ENCODE measurements at places on chromosomes 13 and 19. TPM values are rescaled to one million over a fixed set of nuclear protein-coding genes. Genes with fewer than 3 reads are reported as not detected.

DNA sequence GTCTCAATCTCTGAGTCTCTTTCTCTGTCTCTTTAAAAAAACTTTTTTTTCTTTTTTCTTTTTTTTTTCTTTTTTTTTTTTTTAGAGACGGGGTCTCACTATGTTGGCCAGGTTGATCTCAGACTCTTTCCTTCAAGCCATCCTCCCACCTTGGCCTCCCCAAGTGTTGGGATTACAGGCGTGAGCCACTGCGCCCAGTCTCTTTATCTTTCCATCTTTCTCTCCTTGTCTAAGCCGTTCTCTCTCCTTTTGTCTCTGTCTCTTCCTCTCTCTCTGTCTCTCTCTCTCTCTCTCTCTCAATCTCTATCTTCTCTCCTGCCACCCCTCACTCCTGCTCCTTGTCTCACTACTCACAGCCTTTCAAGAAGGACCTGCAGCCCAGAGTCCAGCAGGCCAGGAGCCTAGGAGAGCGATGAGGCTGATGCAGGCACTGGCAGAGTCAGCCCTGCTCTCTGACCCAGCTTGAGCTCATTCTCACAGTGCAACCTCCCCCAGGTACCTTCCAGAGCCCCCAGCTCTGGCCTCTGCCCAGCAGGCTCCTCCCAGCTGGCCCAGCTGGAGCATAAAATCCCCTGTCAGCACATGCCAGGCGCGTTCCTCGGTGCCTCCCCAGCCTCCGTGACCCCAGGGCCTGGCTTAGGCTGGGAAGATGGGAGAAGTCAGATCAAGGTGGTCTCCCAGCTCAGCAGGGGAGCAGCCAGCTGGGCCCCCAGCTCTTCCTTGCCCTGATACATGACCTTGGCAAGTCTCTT lies at the start of gene NPHS1:
NPHS1 (minus strand) TSS at position 476 of the 752 bp plus-strand sequence. CDS start 667 bp downstream, outside the sequence.
- peaks cover 29% of the 10 kb centered on the region for H3K27me3 ChIP-seq
- H3K27ac ChIP-seq = no peak within 1 kb of the TSS
- peaks cover 14% of the 10 kb centered on the region for H3K4me1 ChIP-seq
- no peaks in the 10 kb centered on the region for H3K36me3 ChIP-seq
- no peak for DNase-seq

DNA sequence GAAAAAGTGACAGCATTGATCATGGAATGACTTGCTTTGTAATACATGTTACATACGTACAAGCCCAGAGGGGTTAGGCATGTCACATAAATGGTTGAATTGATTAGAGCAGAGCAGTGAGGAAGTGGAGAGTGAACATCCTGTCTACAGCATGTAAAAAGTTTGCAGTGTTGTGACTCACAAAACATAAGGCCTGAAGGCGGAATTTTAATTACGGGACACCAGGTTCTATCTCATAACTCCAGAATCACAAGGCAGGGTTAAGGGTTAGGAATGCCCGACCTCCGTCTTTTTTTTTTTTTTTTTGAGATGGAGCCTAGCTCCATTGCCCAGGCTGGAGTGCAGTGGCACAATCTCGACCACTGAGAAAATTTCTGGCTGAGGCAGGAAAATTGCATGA lies 83.9 kb downstream of the MUC16 start:
- no peak for DNase-seq
- H3K27me3 ChIP-seq = no peaks in the 10 kb centered on the region
- no peak overlapping the region for H3K27ac ChIP-seq
- no peak overlapping the region for H3K4me3 ChIP-seq
- no peaks in the 10 kb centered on the region for H3K4me1 ChIP-seq
- peaks cover 1% of the 10 kb centered on the region for H3K36me3 ChIP-seq

DNA sequence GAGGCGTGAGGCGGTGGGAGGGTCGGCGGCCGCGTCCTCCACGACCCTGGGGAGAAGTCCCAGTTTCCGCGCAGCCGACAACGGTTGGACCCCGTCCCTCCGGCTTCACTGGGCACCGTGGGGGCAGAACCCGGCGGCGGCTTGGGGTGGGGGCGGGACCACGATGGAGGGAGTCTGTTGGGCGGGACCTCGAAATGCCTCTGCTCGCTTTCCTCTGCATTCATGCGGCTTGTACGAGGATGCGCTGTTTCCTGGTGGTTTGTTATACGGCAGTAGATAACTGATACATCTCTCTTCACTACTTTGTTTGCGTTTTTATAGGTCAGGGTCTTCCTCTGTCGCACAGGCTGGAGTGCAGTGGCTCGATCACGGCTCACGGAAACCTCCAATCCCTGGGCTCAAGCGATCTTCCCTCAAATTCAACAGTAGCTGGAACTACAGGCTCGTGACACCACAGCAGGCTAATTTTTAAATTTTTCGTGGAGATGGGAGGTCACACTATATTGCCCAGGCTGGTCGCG lies 24.6 kb upstream of the ZNF846 start:
- no peak for DNase-seq
- H3K36me3 ChIP-seq = peaks cover 1% of the 10 kb centered on the region
- peaks cover 26% of the 10 kb centered on the region for H3K4me1 ChIP-seq
- peak overlapping the region; percentile 76 for H3K27ac ChIP-seq
- H3K4me3 ChIP-seq = peak overlapping the region; percentile 81

DNA sequence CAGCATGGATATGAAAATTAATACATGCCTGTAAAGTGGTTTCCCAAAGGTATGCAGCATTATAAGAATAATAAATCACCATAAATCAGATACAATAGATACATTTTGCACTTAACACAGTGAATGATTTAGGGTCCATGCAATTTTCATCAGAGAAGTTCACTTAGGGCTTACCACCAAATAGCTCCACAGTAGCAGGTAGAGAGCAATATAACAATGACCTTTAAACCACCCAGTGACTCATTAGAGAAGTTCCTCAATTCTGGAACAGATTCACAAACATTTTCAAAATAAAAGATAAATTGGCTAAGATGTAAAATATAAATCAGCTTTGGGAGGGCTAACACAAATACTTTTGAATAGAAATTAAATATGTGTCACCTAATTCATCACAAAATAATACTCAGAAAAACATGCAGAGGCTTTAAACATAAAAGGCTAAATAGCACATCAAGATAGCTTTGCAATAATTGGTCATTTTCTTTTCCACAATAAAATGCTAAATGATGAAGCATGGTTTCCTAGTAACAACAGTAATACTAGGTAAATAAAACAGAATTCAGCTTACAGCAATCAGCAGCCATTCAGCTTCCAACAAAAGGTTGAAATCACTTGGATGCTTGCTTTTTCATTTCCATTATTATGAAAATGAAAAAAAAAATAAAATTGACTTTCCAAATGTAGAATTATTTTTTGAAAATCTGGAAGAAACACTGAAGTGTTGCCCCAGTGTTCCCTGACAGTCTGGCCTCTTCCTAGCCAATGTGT lies 84.3 kb upstream of the NBEA start:
- no peak overlapping the region for H3K4me3 ChIP-seq
- no peaks in the 10 kb centered on the region for H3K36me3 ChIP-seq

DNA sequence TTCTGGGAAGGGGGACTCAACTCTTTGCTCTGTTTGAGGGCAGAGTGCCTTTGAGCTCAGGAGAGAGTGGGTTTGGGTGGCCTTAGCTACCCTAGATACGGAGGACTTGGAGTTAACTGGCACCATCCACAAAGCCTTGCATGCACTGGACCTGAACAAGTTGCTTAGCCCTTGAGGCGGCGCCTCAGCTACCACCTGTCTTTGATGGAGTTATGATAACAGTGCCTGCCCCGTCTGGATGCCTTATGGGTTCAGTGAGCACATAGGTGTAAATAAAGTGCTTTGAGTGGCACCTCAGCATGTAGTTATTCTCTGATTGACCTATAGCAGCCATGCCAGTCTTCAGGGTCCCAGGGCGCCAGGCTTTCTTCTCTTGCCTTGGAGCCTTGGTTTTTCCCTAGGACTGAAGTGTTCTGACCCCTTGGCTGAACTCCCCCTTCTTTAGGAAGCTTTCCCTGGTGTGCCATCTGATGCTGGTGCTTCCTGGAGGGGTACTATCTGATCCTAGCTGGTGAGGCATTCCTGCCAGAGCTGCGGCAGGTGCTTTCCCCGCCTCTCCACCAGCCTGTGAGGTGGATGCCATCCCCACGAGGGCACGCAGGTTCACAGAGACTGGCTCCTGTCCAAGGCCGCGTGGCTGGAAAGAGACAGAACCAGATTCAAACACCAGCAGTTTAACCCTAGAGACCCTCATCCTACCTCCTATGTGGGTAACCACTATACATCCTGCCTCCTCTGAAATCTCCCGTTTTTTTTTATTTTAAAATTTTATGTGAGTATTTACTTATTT lies 5.8 kb downstream of the BCKDHA start:
- H3K4me3 ChIP-seq = no peak overlapping the region
- peaks cover 3% of the 10 kb centered on the region for H3K36me3 ChIP-seq
- H3K27ac ChIP-seq = no peak overlapping the region

DNA sequence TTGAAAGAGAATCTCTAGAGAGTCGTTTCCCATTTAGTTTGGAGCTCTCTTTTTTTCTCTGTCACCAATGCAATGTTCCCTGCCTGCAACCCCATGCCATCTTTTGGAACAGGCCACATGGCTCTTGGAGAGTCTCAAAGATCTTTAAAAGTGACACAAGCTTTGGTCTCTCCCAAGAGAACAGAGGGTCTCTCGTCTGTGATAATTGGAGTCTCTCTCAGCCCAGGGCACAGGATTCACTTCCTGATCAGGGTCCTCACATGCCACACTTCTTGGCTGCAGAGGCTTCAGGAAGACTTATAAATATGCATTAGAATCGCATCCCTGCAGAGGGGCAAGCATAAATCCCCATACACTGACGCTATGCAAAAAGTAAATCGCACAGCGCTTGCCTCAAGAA lies 240.5 kb downstream of the IRS2 start:
- H3K36me3 ChIP-seq = no peaks in the 10 kb centered on the region
- H3K27ac ChIP-seq = no peak overlapping the region
- no peak overlapping the region for H3K4me3 ChIP-seq
- H3K27me3 ChIP-seq = peaks cover 2% of the 10 kb centered on the region

DNA sequence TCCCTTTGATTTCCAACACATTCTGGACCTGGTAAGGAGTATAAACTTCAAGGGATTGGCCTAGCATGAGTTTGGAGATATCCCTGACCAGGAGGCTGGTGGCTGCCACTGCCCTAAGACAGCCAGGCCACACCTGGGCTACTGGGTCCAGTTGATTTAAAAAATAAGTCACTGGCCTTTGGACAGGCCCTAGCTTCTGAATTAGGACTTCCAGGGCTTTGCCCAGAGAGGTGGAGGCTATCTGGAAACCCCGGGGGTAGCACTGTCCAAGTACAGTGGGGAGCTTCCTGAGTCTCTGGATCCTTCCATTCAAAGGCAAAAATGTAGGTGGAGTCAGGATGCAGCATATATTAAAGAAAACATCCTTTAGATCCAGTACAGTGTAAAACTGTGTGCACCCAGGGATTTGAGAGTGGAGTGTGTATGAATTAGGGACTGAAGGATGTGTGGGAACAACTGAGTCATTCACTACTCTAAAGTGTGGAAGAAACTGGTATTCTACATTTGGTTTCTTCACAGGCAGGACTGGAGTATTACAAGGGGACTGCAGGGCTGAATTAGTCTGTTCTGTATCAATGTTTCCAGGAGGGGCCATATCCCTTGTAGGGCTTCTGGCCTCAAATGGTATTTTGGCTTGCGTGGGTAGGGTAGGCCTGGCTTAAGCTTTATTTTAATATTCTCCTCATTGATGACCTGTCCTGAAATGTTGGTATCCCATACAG lies 14.8 kb upstream of the FCGBP start:
- H3K27ac ChIP-seq = no peak overlapping the region
- H3K27me3 ChIP-seq = no peaks in the 10 kb centered on the region
- peaks cover 65% of the 10 kb centered on the region for H3K4me1 ChIP-seq
- H3K36me3 ChIP-seq = peaks cover 16% of the 10 kb centered on the region
- DNase-seq = no peak
- no peak overlapping the region for H3K4me3 ChIP-seq

GRCh38 chr13:88136098-88136790 lies 465.1 kb downstream of the SLITRK5 start:
- H3K27me3 ChIP-seq = no peaks in the 10 kb centered on the region
- H3K36me3 ChIP-seq = no peaks in the 10 kb centered on the region
- no peak overlapping the region for H3K27ac ChIP-seq
- H3K4me3 ChIP-seq = no peak overlapping the region

- H3K4me1 ChIP-seq = no peaks in the 10 kb centered on the region
- no peak overlapping the region for H3K4me3 ChIP-seq
- DNase-seq = no peak
- H3K27me3 ChIP-seq = peaks cover 5% of the 10 kb centered on the region
- no peak overlapping the region for H3K27ac ChIP-seq
Observed at GRCh38 chr13:95319551-95320274, 18.5 kb upstream of the ABCC4 start.

DNA sequence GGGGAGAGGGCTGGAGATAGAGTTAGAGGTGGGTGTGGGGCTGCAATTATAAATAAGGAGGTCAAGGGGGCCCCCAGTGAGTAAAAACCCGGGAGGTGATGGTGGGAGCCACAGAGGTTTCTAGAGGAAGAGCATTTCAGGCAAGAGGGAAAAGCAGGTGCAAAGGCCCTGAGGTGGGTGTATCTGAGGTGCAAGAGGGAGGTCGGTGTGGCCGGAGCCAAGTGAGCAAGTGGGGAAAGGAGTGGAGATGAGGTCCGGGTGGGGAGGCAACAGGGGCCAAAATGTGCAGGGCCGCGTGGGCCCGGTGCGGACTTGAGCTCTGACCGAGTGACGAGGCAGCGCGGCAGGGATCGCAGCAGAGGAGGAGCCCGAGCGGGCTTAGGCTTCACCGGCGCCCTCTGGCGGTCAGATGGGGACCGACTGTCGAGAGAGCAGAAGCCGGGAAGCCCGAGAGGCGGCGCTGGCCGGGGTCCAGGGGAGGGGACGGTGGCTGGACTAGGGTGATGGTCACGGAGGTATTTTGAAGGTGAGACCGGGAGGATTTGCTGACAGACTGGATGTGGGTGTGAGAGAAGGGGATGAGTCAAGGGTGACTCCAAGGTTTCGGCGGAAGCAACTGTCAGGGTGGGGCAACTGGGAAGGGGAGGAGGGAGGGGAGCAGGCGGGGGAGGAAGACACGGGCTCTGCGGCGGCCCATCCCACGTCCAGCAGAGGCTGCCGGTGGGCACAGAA lies 17.7 kb upstream of the SPACA4 start:
- DNase-seq = peak; percentile 81
- H3K27ac ChIP-seq = peak overlapping the region; percentile 60
- peaks cover 1% of the 10 kb centered on the region for H3K36me3 ChIP-seq
- H3K4me3 ChIP-seq = peak overlapping the region; percentile 63
- peaks cover 16% of the 10 kb centered on the region for H3K4me1 ChIP-seq
- H3K27me3 ChIP-seq = no peaks in the 10 kb centered on the region

- peaks cover 13% of the 10 kb centered on the region for H3K36me3 ChIP-seq
- no peak overlapping the region for H3K27ac ChIP-seq
- no peak overlapping the region for H3K4me3 ChIP-seq
- DNase-seq = no peak
Observed at GRCh38 chr13:33119856-33120543, 103.8 kb downstream of the KL start.

GRCh38 chr19:18590273-18591272 lies 2.0 kb downstream of the REX1BD start:
- H3K36me3 ChIP-seq = peaks cover 16% of the 10 kb centered on the region
- peak overlapping the region; percentile 91 for H3K27ac ChIP-seq
- H3K27me3 ChIP-seq = peaks cover 5% of the 10 kb centered on the region
- H3K4me3 ChIP-seq = peak overlapping the region; percentile 90
- no peak for DNase-seq
- H3K4me1 ChIP-seq = peaks cover 35% of the 10 kb centered on the region

Gene ISOC2
- 31.3 TPM for total RNA-seq

Gene CEACAM4
- total RNA-seq = not detected

Gene PALM3
- total RNA-seq = 0.65 TPM

Gene NXNL1
- total RNA-seq = not detected

Gene COL4A1
- total RNA-seq = not detected
